Activated effector memory CD4-positive, alpha-beta T cell treated with Interleukin-2 at 50 U/mL for 16 hours (primary cell): ENCODE measurements at places on chromosomes 12 and 14.

GRCh38 chr14:101604935-101605780, 43.9 kb downstream of the DIO3 start:
- DNase-seq = no peak

GRCh38 chr12:13318231-13319015, 121.9 kb downstream of the EMP1 start:
- no peak for DNase-seq

- no peak for DNase-seq
Observed at GRCh38 chr12:30519535-30519934, 176.1 kb downstream of the IPO8 start.

GRCh38 chr12:64670919-64671639, 60.8 kb downstream of the RASSF3 start:
- DNase-seq = no peak

DNA sequence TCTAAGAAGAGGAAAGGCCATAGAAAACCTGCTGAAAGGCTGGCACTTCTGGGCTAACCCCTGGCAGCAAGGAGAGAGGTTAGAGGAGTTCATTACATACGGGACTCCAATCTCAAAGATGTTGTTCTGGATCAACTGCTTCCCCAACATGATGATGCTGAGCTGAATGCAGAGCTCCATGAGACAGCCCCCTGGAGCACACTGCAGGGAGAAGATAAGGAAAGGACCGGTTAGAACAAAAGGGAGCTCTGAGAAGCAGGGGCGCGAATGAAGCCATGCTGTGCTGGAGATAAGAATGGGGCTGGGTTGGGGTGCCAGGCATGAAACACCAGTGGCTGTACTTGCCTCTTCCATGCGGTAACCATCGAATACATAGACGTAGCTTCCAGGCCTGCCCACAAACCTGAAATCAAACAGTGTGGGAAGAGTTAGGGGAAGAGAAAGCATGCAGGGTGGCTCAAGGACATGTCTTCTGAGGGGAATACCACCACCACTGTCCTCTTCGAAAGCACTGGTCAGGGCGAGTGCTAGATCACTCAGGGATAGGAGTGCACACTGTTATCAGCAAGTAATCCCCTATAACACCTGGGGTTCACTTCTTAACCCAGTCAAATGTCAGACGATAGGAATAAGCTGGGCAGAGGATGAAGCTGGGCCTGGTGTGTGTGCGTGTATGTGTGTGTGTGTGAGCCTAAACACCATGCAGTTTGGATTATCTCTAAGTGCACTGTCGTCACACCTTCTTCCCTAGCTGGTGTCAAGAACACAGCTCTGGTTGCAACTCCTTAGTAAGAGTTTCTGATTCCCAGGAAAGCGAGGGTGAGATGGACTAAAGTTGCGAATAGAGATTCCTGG, 180.9 kb downstream of the NTF3 start:
- no peak for DNase-seq
